Adipose tissue (tissue), 3 donors: ENCODE measurements at places on chromosomes 1 and 21. TPM values are rescaled to one million over a fixed set of nuclear protein-coding genes. Genes with fewer than 3 reads are reported as not detected.

Gene CD247
- polyA plus RNA-seq: 1.7 TPM

Gene ZNF593OS
- 0.61 TPM for polyA plus RNA-seq

Gene RGS18
- 11.2 TPM for polyA plus RNA-seq

Gene CLDN19
- not detected for polyA plus RNA-seq

Gene TNFRSF9
- not detected for polyA plus RNA-seq

Gene FALEC
- polyA plus RNA-seq: 0.18 TPM

Gene AJAP1
- 0.11 TPM for polyA plus RNA-seq

Gene ZNF683
- polyA plus RNA-seq: 0.46 TPM

Gene KCNA3
- polyA plus RNA-seq: 0.36 TPM

Gene CYYR1
- 3.7 TPM for polyA plus RNA-seq

Gene POLR3GL
- polyA plus RNA-seq: 15.2 TPM

Gene SPRR2E
- polyA plus RNA-seq: 2.0 TPM

Gene ST6GALNAC3
- 1.1 TPM for polyA plus RNA-seq

Gene NES
- polyA plus RNA-seq: 38.3 TPM

Gene FBXO2
- 1.5 TPM for polyA plus RNA-seq

Gene PDXK
- polyA plus RNA-seq: 231 TPM

Gene PTGER3
- polyA plus RNA-seq: 7.4 TPM

Gene PDPN
- 5.8 TPM for polyA plus RNA-seq

Gene INSRR
- 0.07 TPM for polyA plus RNA-seq

Gene OLIG2
- not detected for polyA plus RNA-seq

Gene HRNR
- not detected for polyA plus RNA-seq

Gene MAPKAPK2
- 69.4 TPM for polyA plus RNA-seq

Gene KCNN3
- polyA plus RNA-seq: 0.67 TPM

Gene FGR
- 39.8 TPM for polyA plus RNA-seq

Gene WDR47
- polyA plus RNA-seq: 4.6 TPM

Gene HPCAL4
- not detected for polyA plus RNA-seq

Gene NUF2
- 0.22 TPM for polyA plus RNA-seq

Gene KCNH1
- not detected for polyA plus RNA-seq

Gene SPATA21
- polyA plus RNA-seq: 0.36 TPM

Gene RNU1-2
- not detected for polyA plus RNA-seq

Gene AKNAD1
- 0.67 TPM for polyA plus RNA-seq

Gene FAAH
- polyA plus RNA-seq: 9.2 TPM

Gene TCEA3
- 77.7 TPM for polyA plus RNA-seq

Gene TBX19
- polyA plus RNA-seq: 1.1 TPM

Gene HFM1
- polyA plus RNA-seq: 0.21 TPM

Gene S100A16
- 175 TPM for polyA plus RNA-seq

Gene AGT
- 7.5 TPM for polyA plus RNA-seq

Gene RHBDL2
- 2.3 TPM for polyA plus RNA-seq

Gene UBXN10
- 0.34 TPM for polyA plus RNA-seq

Gene TMIGD3
- 11.2 TPM for polyA plus RNA-seq

Gene SH2D2A
- 6.1 TPM for polyA plus RNA-seq

Gene BRINP3
- polyA plus RNA-seq: 0.11 TPM

Gene AGTRAP
- 72.3 TPM for polyA plus RNA-seq

Gene OR2G3
- polyA plus RNA-seq: not detected

Gene ENAH
- 18.8 TPM for polyA plus RNA-seq

Gene ELF3
- 222 TPM for polyA plus RNA-seq

Gene HTR1D
- not detected for polyA plus RNA-seq

Gene SUCO
- 14.1 TPM for polyA plus RNA-seq

Gene GLIS1
- polyA plus RNA-seq: 3.7 TPM

Gene ALPL
- polyA plus RNA-seq: 2.8 TPM

Gene PDC
- polyA plus RNA-seq: not detected

Gene CFAP126
- not detected for polyA plus RNA-seq

Gene TPTE
- not detected for polyA plus RNA-seq
